ENCODE measurements at places on chromosomes 12 and 14. TPM values are rescaled to one million over a fixed set of nuclear protein-coding genes. Genes with fewer than 3 reads are reported as not detected.

The ESPL1 gene
- 2.2 TPM for total RNA-seq

The ALG10B gene
- total RNA-seq = 3.9 TPM

The SLCO1C1 gene
- not detected for total RNA-seq

The IFNG-AS1 gene
- not detected for total RNA-seq

The HDAC7 gene
- total RNA-seq = 52.1 TPM

The CLEC4A gene
- total RNA-seq = 0.50 TPM

The INHBC gene
- not detected for total RNA-seq

The TAC3 gene
- total RNA-seq = not detected

Measured in kidney epithelial cell (primary cell).